ENCODE measurements at places on chromosomes 2 and 18.

DNA sequence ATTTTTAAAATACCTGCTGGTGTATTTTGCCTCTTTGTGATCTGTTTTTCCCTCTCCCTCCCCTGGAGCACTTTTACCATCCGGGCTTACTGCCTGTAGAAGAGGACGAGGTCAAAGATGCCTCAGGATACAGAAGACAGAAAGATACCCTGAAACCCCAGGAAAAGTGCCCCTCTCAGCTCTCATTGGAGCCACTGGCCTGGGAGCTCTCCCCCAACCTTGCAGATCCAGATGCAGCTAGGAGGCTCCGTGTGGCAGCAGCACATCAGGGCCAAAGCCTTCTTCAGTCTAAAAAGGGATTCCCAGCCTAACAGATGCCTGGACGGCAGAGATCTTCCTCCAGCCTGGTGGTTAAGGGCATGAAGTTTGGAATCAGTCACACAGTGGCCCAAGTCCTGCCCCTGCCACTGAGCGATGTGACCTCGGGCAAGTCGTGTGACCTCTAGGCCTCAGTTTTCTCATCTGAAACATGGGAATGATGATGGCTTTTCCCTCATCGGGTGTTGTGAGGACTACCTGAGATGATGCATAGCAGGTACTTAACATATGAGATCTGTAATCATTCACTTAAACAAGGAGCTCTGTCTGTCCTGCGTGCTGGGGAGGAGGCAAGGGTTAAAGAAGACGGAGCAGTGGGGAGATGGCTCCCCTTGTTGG is 239.4 kb downstream of the DYSF start:
- DNase-seq: no peak

GRCh38 chr2:127024769-127025358 is 82.1 kb downstream of the BIN1 start:
- DNase-seq: no peak

DNA sequence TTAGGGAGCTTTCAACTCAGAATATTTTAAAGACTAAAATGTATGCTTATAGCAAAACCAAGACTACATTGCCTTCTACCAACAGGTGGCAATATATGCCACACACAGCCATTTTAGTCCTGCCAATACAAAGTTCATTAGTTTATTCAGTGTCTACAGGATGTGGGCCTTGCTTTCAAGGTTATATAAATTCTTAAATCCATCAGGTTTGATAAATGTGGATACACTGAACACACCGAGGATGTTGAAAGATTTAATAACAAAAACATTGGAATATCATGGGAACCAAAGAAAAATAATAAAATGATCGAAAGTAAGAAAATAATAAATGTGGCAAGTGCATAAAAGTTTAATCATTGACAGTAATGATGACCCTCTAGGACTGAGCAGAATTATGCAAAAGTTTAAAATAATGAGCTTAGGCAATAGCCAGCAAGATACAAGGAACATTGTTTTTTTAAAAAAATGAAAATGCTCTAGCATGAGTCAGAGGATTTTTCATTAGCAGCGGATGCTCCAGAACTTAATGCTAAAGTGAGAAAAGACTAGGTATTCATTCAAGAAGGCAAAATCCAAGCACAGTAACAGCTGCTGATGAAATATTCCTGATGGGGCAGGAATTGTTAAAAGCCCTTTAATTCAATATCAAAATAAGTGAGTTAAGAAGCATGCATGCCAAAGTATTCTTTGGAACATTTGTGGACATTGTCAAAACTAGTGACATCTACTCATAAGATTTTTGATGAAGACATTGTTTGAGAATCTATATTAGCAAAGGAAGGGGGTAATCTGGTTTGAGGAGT is 14.2 kb downstream of the SCN9A start:
- DNase-seq: no peak

- DNase-seq: no peak
Measured at GRCh38 chr2:6181525-6181924, 489.3 kb downstream of the SOX11 start.

DNA sequence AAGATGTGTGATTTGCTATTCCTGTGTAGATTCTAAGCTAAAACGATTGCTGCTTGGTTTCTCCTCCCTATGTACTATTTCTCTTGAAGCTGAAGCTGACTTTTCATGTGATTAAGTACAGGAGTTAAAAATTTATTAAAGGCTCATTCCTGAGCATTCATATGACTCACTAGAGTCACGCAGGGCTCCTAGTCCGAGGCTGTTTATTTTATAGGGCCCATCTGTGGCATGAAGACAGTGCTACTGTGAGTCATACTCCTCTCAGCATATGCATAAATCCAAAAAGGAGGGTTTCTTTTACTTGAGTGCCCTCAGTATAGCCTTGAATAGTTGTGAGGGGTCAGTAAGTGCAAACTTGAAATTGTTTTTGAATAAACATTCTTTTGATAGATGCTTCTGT is 378.8 kb downstream of the PTPRM start:
- no peak for DNase-seq

- DNase-seq: no peak
Measured at GRCh38 chr2:241151934-241152660, 1.8 kb downstream of the PPP1R7 start.

GRCh38 chr18:11902522-11903292 is 5.4 kb downstream of the MPPE1 start:
- DNase-seq: no peak

DNA sequence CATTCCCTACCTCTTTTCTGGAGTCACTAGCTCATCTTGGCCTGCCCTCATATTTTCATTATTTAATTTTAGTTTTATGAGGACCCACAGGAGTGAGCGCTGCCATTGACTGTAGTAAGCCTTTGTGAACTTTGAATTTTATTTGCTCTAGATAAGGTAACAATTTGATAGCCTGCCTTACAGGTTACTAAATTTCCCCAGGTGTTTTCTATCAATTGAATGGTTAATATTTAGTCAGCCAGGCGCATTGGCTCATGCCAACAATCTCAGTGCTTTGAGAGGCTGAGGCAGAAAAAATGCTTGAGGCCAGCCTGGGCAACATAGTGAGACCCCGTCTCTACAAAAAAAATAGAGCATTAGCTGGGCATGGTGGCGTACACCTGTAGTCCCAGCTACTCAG is 50.2 kb downstream of the DAW1 start:
- no peak for DNase-seq

DNA sequence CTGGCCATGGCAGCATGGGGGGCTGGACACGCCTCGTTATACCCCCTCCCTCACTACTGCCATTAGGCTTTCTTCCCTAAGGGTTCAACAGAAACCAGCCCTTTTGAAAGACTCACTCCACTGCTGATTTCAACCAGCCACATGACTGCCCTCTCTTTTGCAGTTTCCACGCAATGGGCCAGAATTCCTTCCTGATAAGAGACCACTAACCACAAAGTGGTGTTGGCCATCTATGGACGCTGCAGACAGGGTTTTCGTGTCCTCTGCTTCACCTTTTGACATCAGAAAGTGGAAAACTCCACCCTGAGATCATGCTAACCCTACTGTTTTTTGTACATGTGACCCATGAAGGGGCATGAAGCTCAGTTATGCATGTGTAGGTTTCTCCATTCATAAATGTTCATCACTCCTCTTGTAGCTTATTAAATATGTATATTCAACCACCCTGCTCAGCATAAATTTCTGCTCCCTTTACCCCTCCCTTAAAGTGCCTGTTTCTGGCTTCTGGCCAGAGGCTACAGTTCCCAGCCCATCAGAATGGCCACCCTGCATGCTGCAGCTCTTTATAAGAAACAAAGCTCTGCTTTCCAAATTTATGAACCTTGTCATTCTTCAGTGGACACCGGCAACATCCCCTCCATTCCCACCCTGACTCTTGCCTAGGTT is 106.6 kb upstream of the MSH6 start:
- no peak for DNase-seq

DNA sequence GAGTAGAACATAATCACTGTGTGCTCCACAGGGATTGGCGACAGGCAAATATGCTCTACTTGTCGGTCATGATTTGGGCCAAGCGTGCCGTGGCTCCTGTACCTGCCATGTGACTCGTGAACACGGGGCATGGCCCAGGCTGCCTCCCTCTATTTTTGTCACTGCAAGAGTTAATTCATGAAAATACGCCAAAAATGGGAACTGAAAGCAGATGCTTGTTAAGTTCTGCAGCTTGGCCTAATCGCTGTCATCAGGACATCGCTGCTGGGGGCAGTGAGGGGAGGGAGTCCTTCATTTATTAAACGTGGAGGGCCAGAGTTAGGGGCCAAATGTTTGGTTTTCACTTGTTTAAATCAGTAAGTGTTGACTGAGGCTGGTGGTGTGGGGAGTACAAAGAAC is 177.8 kb downstream of the BCL2 start:
- DNase-seq: peak; percentile 74

DNA sequence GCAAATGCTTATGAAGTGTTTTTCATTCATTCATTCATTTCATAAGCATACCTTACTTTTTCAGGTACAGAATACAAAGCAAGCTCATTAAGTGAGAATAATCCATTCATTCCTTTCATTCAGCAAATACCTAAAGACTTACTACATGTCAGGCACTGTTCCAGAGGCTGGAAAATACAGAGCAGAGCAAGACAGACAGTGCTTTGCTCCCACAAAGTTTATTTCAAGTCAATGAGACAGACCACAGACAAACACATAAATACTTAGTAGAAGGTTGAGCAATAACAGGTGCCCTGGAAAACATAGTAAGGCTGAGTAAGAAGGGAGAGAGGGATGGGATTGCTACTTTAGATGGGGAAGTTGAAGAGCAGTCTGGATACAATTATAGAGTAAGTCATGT is 309.8 kb downstream of the C1D start:
- DNase-seq: no peak

- peak; percentile 55 for DNase-seq
Measured at GRCh38 chr2:105235388-105236059, 6.0 kb upstream of the GPR45 start.

DNA sequence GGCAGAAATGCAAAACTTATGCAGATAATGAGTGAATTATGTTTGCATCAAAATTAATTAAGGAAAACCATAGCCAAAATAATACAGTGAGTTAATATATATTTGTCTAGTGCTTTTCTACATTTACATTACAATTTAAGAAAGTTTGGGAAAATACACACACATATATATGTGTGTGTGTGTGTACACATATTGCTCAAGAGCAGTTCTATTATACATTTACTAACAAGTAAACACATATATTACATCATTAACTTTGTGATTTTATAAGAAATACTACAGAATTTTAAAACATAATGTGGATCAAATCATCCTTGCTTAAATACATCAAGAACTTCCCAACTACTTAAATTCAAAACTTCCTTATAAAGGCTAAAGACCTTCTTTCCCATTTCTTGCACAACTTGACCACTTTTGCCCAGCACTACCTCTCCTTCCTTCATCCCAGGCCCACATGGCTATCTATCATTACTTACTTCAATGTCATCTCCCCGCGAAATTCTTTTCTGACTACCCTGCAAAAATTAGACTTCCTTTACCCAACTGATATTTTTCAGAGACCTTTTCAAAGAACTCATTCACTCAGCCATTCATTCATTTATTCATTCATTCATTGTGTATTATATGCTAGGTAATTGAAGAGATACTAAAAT is 68.4 kb downstream of the COL5A2 start:
- no peak for DNase-seq

DNA sequence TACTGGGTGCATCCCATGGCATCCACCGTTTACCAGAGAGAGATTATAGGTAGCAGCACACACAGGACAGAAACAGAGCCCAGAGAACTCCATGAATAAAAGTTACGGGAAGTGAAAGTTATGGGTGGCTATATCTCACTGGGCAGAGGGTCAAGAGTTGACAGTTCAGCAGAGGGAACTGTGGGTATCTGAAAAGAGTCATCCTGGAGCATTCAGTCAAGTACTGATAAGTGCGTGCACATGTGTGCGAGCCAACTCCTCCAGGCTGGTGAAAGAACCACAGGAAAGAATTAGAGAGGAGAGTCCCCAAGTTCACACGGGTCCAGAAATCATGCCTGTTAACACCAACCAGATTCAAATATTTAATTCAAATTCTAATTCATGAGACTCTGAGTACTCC is 1588.2 kb downstream of the LRP1B start:
- DNase-seq: no peak

- DNase-seq: peak; percentile 74
Measured at GRCh38 chr2:120680136-120680761, 55.4 kb upstream of the GLI2 start.

GRCh38 chr2:99488539-99489062 is 1.2 kb downstream of the REV1 start:
- peak; percentile 23 for DNase-seq

DNA sequence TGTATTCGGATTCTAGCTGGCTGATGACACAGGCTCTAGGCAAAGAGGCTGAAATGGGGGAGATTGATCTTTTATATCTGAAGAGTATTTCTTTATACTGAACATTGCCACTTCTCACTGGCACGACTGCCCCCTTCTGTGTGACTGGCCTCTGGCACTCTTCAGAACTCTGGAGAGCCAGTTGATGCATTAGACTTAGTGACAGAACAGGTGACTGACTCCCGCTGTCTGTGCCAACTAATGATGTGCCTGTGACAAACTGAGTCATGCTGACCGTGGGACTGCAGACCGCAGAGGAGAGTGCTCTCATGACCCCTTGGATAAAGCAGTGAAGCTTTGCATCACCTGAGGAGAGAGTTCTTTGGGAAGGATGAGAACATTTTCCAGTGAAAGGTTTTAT is 14.4 kb downstream of the MGAT5 start:
- DNase-seq: no peak

DNA sequence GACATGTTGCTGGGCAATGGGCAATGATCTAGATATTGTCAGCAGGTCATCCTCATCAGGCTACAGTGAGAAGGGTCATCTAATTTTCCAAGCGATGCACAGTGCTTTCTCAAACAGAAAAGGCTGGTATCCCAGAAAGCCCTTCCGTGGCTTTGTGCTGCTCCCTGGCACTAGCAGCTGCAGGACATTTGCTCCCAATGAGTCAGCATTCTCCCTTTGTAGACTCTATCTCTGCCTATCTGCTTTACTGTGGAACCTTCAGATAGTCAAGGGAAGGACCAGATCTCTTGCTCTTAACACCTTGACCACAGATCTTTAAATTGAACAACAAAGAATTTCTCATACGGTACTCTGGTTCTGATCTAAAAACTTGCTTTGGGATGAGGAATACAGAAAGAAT is 101.4 kb downstream of the CDH2 start:
- no peak for DNase-seq

- DNase-seq: no peak
Measured at GRCh38 chr2:26591619-26592505, 49.3 kb downstream of the CIB4 start.

DNA sequence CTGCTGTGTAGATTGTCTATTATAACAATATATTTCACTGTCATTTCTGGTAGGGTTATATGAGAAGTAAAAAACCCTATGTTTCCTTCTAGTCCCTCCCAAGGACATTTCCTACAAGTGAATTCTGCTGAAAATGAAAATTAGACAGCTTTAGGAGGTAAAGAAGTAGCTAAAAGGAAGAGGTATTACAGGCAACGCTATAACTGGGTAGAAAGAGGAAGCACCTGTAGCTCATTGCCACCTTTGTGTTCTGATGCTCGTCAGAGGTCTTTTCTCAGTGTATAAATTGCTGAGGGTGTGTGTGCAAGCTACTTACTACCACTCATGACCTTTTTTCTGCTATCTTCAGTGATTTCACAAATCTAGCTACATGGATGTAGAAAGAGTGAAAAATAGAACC is 1.4 kb downstream of the DNAJC10 start:
- peak; percentile 26 for DNase-seq
